ENCODE measurements at places on chromosomes 5 and 9.

- no peak for DNase-seq
These were observed 53.5 kb downstream of the SMIM23 start for GRCh38 chr5:171839112-171839511.

DNA sequence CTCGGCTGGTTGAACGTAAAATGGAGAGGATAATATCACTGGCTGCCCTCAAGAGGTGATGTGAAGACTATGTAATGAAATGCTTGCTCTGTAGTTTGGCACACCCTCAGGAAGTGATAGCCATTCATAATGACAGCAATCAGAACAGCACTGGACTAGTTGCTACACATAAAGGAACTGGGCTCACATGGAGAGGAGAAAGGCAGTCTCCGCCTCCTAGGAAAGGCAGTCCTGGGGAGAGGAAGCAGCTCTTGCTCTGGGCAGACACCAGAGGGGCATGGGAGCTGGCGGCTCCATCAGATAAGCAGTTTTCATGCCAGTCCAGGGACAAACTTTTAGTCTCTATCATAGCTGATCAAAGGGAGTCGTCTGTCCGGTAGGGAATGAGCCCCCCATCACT, 46.9 kb downstream of the ARHGEF37 start:
- DNase-seq: no peak

DNA sequence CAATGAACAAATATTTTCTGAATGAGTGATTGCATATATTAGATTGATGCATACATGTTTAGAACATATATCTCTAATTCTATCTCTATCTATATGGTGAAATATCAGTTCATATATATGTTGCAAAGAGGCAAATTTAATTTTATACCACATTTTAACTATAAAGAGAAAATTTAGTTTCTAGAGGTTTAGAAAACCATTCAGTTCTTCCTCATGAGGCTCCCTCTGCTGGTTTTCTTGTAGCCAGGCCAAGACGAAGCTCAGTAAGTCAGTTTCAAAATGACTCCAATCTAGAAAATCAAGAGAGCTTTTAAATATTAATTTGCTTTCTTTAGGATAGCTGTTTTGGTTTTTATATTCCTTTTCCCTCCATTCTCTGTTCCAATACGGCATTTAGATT, 312.1 kb downstream of the TMEM232 start:
- DNase-seq: no peak

DNA sequence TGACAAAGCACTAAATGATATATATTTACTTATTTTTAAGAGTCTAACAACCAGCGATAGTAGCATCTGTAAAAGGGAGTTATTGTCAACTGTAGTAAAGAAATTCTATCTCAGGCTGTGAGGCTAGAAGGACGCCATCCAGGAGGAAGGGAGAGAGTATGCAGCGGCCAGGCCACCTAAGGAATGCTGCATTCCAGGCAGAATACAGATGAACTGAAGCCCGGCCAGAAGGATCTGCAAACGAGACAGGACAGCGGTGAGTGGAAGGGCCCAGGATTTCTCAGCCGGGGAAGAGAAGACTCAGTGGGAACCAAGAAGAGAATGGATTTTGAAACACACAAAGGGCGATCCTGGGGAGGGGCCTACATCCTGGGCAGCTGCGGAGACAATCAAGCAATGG, 7.4 kb downstream of the RETREG1 start:
- no peak for DNase-seq

- DNase-seq: no peak
These were observed 117.1 kb downstream of the DMXL1 start for GRCh38 chr5:119187776-119188529.

DNA sequence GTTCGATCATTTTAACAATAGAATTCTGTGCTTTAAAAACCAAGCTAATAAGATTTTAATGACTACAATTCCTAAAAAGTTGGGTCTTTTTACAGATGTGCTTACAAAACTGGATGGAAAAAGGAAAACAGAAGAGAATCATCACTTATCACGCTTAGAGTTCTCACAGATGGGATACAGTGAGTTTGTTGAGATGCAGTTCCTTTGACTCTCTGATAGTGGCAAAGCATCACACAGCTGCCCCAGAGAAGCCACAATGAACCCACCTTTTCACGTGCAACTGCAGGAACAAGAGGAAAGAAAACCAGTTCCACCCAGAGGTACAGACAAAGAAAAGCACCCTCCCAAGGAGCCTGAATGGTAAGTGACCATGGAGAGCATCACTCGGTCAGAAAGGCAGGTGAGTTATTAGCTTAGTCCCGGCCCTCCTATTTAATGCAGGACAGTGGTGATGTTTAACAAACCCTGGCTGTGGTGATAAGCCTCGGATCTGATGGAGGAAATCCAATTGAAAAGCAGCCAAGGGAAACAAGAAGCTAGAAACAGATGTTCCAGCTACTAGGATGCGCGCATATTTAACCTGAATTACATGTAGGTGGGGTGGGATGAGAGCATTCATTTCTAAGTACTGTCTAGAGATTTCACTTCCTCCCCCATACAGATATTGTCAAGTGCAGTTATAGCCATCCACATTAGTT, 167.7 kb downstream of the TARS1 start:
- no peak for DNase-seq

DNA sequence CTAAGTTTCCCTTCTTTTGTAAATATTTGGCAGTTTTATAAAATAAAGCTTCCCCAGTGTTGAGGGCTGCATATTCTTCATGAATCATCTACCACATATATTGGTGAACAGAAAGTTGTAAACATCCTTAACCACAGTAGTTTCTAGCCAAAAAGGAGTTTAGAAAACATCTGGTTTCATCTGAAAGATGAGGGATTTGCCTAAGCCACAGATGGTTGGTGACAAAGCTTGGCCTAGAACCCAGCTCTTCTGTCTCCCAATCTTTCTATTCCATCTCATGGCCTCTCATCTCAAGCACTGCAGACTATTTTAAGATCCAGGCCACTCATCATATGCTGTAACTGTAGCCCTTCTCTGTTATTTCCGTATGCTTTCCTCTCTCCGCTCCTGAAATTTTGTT, 232.3 kb upstream of the TRPM3 start:
- DNase-seq: no peak

DNA sequence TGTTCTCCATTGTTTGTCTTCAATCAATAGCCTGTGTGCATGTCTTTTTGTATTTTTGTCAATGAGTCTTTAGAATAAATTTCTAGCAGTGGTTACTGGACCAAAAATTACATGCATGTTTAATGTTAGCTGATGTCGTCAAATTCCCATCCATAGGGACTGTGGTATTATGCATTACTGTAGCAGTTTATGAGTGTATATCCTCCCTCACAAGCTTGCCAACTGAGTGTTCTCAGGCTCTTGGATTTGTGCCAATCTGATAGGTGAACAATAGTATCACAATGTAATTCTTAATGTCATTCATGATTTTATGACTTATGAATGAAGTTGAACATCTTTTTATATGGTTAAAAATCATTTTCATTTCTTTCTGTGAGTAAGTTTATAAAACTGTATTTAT, 13.0 kb downstream of the SNX24 start:
- DNase-seq: no peak

GRCh38 chr9:103397868-103398600, 402.9 kb downstream of the CYLC2 start:
- no peak for DNase-seq

DNA sequence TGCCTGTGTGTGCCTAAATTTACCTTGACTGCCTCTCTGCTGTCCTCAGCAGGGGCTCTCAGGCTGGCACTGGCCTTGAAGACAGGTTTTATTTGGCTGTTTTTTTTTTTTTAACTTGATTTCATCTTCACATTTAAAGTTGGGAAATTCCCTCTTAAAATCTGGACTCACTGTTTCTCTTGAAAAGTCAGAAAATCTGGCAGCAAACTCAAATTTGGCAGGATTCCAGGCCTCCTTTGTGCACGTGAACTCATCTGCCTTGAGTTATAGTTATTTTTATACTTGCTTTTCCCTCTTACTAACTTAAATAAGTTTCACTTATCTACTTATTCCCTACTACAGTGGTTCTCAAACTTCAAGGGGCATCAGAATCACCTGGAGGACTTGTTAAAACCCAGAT, 118.4 kb upstream of the MAP3K1 start:
- peak; percentile 4 for DNase-seq

- no peak for DNase-seq
These were observed 1.4 kb downstream of the CHSY3 start for GRCh38 chr5:129905473-129906176.

GRCh38 chr9:69671879-69672595, at the start of gene APBA1:
APBA1 (minus strand) TSS chr9:69672371.
- peak; percentile 18 for DNase-seq

DNA sequence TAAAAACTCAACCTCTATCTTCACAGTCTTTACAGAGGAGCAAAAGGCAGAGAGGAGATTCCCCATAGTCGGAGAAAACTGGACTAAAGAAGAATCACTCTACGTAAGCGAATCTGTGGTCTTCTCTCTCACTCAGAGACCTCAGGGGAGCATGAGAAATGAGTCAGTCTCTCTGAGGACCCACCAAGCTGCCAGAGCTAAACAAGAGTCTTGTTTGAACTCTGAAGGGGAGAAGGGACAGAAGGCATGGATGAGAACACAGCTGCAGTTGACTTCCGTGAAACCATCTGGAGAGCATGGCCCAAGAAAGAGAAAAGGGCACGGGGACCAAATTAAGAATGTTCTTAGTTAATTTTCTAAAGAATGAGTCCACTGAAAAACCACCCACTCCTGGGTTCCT, 12.8 kb upstream of the MAN2A1 start:
- DNase-seq: no peak

DNA sequence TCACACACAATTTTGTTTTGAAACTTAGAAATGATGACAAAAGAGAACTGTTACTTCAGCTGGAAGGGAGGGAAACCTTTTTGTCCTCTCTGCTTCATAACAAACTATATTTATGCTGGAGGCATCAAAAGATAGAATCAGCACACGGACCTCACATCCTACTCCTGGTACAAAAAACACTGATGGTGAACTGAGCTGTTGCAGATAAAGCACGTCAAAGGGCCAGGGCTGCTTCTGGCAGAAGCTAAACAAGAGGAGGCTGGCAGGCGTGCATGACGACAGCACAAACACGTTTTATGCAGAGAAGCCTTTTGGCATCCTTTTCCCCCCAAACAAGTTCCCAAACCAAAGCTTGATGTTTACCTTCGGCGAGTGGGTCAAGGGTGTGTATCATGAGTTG, 169.6 kb downstream of the SLC24A2 start:
- no peak for DNase-seq

DNA sequence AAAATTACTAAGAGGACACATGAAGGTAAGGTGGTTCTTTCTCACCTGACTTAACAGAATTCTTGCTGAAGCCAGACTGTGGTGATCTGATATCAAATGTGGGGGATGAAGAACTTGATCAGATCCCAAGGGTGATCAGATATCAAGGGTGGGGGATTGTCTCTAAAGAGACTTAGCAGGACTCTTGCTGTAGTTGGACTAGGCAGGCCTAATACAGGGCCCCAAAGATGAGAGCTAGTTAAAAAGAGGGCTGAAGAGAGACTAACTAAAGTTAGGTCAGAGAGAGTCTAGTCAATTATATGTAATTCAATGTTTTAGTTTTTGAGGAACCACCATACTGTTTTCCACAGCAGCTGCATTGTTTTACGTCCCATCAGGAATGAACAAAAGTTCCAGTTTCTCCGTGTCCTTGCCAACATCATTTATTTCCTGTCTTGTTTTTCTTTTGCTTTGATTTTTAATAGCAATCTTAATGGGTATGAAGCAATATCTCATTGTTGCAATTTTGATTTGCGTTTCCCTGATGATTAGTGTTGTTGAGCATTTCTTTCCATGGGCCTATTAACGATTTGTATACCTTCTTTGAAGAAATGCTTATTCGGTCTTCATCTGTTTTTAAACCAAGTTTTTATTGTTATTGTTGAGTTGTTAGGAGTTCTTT, 77.6 kb upstream of the ALDH1A1 start:
- no peak for DNase-seq

GRCh38 chr5:83991566-83992224, 271.0 kb upstream of the HAPLN1 start:
- DNase-seq: no peak

- DNase-seq: no peak
These were observed at the start of gene PCDHGA1 for GRCh38 chr5:141330299-141331080. PCDHGA1 (plus strand) TSS chr5:141330514.

DNA sequence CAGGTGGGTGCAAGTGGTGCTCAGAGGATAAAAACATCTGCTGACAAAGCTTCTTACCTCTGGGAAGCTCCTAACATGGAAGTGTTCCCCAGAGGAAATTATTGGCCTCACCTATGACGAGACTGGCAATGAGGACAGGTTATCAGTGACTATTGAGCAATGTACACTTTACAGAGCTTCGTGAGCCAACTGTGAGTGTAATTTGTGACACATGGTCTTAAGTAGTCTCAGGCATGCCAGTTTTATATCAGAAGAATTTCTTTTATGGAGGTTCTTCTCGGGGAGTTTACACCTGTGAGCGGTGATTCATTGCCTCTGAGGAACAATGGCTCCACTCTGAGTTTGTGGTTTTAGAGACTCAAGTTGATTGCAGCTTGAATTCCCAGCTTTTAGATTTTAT, 11.3 kb downstream of the ANKDD1B start:
- no peak for DNase-seq

GRCh38 chr9:111316796-111317195, 13.2 kb downstream of the OR2K2 start:
- no peak for DNase-seq

GRCh38 chr5:67331296-67331925, 134.8 kb upstream of the CD180 start:
- DNase-seq: no peak

GRCh38 chr5:124662181-124662781, 84.2 kb downstream of the ZNF608 start:
- DNase-seq: no peak

DNA sequence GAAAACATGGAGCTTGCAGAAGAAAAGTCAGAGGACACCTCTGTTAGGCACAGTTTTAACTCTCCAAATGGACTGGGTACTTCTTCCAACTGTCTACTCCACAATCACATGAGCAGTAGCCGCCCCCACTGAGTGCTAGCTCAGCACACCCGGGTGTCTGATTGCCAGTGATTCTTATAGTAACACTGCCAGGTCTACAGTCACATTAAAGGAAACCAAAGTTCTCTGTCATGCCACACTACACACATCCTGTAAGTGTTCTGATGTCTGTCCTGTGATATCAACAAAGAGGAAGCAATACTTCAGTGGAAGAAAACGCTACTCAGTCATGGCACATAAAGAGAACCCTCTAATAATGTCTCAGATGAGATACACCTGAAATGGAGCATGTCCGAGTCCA, at the start of gene HAVCR2:
TSS of gene HAVCR2 (minus strand) at position 69 of the 400 bp plus-strand sequence. CDS start at position 8, 61 bp downstream.
- peak; percentile 3 for DNase-seq

- DNase-seq: peak; percentile 39
These were observed 30.4 kb upstream of the LTC4S start for GRCh38 chr5:179763215-179763945.

DNA sequence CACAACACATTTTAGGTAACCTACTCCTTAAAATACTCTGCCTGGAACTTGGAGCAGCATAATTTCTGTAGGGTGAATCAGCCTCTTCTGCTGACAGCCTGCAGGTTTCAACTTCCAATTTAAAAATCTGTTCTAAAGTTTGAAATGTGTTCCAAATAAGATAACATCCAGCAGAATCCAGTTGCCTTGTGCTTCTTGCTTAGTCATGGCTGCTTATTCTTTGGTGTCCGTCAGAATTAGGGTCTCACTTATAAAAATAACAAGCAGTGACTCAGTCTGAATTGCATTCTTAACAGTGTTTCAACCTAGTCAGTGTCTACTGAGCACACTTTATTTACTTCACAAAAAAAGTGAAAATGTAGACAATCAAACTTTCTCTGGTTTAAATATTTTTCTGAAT, 3.7 kb downstream of the CDH6 start:
- no peak for DNase-seq

Measured in T follicular helper cell (primary cell).